ENCODE measurements at places on chromosomes 3 and 15.

- no peak for DNase-seq
Measured at GRCh38 chr15:95044745-95045417, 813.5 kb downstream of the MCTP2 start.

DNA sequence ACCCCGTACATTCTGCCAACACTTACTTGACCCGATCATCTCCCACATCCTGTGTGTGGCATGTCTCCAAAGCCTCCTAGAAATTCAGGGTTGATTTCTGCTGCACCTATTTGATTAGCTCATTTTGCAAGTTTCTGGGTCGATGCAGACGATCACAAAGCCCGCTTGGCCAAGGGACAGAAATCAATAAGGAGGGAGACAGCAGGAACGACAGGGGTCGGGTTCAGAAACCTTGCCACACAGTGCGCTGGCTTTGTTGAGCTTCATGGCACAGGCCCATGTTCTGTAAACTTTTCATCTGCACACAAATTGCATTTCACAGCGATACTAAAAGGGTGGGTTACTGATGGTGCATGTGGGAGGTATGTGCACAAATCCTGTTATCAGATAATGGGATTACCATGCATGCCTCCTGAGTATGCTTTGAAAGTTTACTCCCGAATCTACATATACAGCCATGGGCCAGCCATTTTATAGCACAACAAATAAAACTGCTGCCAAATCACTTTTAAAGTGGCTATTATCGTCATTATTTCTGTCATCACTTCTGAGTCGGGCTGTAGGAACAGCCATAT lies 95.9 kb upstream of the ATP11B start:
- DNase-seq, result no peak

GRCh38 chr15:63880744-63881143 lies 47.0 kb upstream of the HERC1 start:
- peak; percentile 33 for DNase-seq

- DNase-seq, result peak; percentile 94
Measured at GRCh38 chr15:66899555-66900350, 165.6 kb upstream of the SMAD3 start.

- no peak for DNase-seq
Measured at GRCh38 chr3:146640361-146640760, 35.2 kb upstream of the PLSCR5 start.

GRCh38 chr15:97806766-97807165 lies 153.7 kb upstream of the ARRDC4 start:
- DNase-seq, result no peak

DNA sequence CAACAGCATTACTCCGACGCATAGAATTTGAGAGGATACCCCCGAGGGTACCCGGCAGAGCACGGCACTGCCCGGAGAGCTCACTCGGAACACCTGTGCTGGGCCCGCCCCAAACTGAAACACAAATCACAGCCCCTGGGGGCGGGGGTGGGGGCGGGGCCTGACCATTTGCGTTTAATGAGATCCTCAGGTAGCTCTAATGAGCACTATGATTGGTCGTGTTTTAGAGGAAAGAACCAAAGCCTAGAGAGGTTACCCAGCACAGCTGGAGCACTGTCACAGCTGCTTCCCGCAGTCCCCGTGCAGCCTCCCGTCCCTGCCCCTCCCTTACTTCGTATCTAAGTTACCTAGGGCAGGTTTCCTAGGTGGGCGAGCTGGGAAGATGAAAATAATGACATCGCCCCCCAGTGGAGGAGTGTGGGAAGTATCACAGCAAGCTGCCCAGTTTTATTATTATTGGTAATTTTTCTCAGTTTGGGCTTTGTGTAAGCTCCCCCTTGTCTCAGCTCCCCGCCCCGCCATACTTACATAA lies 187.1 kb downstream of the PDE8A start:
- DNase-seq, result no peak

DNA sequence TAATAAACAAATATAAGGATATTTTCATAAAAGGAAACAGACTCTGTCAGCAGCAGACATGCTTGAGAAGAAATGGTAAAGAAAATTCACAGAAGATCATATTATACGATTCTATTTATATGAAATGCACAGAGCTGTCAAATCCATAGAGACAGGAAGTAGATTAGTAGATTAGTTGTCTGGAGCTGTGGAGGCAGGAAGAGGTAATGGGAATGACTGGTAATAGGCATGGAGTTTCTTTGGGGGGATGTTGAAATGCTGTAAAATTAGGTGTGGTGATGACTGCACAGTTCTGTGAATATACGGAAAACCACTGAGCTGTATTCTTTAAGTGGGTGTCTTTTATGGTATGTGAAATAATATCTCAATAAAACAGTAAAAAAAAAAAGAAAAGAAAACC lies 35.3 kb downstream of the CEP152 start:
- DNase-seq, result no peak

Measured in M059J (cell line).